Smooth muscle cell of bladder (primary cell): ENCODE measurements at places on chromosomes 5 and 9. TPM values are rescaled to one million over a fixed set of nuclear protein-coding genes. Genes with fewer than 3 reads are reported as not detected.

The LRRC19 gene
- total RNA-seq: not detected in 2 replicates

The DNM1 gene
- 5.7 and 9.6 TPM in 2 replicates for total RNA-seq

The CCNI2 gene
- total RNA-seq: not detected in 2 replicates

The NR4A3 gene
- total RNA-seq: 0.55 and 1.00 TPM in 2 replicates

The PCDHAC1 gene
- total RNA-seq: 0.14 and 0.18 TPM in 2 replicates

The PLAA gene
- 32.1 and 36.5 TPM in 2 replicates for total RNA-seq

The FOXD4 gene
- under 0.01 and 0.28 TPM in 2 replicates for total RNA-seq

The LHX2 gene
- total RNA-seq: not detected in 2 replicates

The SPINK13 gene
- 2.4 and 4.5 TPM in 2 replicates for total RNA-seq

The DIRAS2 gene
- total RNA-seq: 6.7 and 10.1 TPM in 2 replicates

The AQP7 gene
- total RNA-seq: 0.09 and 0.14 TPM in 2 replicates

The FOXI1 gene
- total RNA-seq: not detected in 2 replicates

The PKD2L2 gene
- 0.18 TPM in 1 of 2 replicates, not detected in the other for total RNA-seq

The RNF20 gene
- 28.0 and 35.5 TPM in 2 replicates for total RNA-seq

The MARCHF6 gene
- total RNA-seq: 46.5 and 60.2 TPM in 2 replicates

The ZNF367 gene
- 0.37 and 0.43 TPM in 2 replicates for total RNA-seq

The NOXA1 gene
- 0.46 and 0.57 TPM in 2 replicates for total RNA-seq

The FBXW2 gene
- 25.9 and 32.9 TPM in 2 replicates for total RNA-seq
